SHP77 treated with DMSO at 0.1 percent for 48 hours (cell line): ENCODE measurements at places on chromosomes 3 and 15.

DNA sequence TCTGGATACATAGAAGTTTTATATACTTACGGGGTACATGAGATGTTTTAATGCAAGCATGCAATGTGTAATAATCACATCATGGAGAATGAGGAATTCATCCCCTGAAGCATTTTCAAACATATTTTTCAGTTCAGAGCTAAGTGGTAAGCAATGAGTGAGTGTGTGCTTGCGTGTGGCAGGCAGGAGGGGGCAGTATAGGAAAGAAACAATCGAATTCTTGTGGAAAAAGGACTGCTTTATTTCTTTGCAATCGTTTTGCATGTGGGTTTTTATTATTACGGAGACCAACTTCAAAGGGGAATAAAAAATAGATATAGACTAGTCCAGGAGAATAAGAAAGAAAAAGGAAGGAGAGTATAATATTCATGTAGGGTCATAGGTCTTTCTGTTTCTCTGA, 271.6 kb downstream of the CHL1 start:
- no peak for DNase-seq

DNA sequence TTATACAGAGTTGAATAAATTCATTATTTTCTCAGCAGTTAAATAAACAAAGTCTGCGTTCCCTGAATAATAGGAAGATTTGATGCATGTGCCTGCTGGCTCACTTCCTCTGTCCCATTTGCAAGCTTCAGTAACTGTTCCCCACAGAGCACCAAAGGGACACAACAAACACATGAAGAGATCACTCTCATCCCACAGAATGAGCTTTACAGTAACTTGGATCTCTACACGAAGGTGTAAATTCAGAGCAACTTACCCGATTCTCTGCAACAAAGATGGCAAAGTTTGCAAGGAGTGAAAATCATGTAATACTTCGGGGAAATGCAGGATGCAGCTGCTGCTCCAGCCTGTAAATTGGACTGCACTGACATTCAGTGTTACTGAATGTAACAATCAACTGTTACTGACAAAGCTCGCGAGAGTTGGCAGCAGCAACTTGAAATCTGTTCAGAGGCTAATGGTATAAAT, at the start of gene BCHE:
Gene BCHE (minus strand): TSS at position 366 of the 468 bp plus-strand sequence. CDS start 6,390 bp downstream, outside the sequence.
- DNase-seq, result peak; percentile 82

DNA sequence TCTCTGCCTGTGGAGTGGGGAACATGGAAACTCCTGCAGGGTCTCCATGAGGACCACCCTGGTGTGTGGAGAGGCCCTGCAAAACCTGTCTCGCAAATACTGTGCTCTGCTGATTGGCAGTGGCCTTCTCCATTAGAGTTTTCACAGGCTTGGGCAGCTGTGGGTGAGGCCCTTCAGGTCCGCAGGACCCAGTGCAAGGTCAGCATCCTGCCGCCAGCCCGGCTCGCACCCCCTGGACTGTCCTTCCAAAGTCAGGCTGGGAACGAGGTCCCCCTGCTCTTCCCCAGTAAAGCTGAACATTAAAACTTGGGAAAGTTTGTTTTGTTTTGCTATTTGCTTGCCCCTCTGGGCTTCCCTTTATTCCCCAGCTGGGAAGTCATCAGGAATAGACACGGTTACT, 85.0 kb upstream of the PLXNA1 start:
- DNase-seq, result no peak

GRCh38 chr3:107275511-107275910, 101.7 kb upstream of the CCDC54 start:
- no peak for DNase-seq

DNA sequence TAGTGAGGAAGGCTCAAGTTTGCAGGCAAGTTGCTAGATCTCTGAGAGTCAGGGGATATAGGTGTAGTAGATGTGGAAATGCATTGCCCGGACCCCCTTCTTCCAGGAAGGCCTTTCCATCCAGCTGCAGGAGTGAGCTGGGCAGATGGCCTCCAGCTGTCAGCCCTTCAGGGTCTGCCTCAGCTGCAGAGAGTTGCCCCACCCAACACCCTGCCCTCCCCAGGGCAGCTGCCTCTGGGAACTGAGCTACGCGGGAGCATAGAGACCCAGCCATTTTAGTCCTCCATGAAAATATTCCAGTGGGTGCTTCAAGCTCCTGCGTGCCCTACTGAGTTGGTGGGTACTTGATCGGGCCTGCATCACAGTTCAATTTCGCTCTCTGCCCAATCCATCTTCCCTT, 29.6 kb downstream of the SPG21 start:
- no peak for DNase-seq

DNA sequence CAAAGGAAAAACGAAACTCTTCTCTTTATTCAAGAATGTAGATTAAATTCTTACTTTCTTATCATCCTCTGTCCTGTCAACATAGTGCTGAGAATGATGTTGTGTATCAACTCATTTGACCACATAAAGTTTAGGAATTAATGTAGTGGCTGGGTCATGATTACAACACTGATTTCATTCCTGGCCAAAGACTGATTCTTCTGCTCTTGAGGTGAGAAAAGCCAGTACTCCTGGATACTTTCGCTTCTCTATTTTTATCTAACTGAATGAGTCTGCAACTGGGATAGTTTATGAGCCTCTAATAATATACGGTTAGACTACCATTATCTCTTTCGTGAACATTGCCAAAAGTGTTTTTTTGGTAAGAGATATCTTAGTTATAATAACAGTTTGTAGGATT, 173.0 kb downstream of the LPP start:
- DNase-seq, result no peak

GRCh38 chr15:50876260-50876988, 32.1 kb upstream of the AP4E1 start:
- DNase-seq, result no peak

DNA sequence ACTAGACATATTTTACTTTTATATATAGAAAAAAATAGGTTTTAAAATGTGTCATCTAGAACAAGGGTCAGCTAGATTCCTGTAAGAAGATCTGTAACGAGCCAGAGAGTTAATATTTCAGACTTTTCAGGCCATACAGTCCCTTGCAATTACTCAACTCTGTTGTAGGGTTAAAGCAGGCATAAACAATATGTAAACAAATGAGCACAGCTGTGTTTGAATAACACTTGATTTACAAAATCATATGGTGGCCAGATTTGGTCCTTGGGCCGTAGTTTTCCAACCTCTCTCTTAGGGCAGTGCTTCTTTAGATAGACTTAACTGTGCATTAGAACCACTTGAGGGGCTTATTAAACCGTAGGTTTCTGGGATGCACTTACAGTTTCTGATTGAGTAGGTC, 19.6 kb downstream of the LRRC57 start:
- no peak for DNase-seq

- no peak for DNase-seq
Observed at GRCh38 chr3:38837358-38837757, 21.3 kb upstream of the SCN10A start.

DNA sequence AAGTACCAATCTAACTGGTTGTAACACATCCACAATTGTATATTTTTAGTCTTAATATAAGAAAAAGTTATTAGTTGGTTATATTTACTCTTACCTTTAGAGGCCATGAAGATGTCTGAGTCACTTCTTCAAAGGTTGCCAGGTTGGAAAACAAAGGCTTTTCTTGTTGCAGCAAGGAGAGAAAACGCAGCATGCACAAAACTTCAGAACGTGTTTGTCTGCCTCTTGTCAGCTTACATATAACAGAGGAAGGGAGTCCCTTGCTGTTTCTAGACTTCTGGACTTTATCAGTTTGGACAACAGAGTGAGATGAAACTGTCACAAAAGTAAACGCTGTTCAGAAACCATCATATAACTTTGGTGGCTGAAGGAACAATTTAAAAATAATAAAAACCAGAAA, at the start of gene PLSCR5:
Gene PLSCR5 (minus strand): TSS at position 241 of the 400 bp plus-strand sequence. CDS start 134 bp downstream, at position 107.
- DNase-seq, result no peak

DNA sequence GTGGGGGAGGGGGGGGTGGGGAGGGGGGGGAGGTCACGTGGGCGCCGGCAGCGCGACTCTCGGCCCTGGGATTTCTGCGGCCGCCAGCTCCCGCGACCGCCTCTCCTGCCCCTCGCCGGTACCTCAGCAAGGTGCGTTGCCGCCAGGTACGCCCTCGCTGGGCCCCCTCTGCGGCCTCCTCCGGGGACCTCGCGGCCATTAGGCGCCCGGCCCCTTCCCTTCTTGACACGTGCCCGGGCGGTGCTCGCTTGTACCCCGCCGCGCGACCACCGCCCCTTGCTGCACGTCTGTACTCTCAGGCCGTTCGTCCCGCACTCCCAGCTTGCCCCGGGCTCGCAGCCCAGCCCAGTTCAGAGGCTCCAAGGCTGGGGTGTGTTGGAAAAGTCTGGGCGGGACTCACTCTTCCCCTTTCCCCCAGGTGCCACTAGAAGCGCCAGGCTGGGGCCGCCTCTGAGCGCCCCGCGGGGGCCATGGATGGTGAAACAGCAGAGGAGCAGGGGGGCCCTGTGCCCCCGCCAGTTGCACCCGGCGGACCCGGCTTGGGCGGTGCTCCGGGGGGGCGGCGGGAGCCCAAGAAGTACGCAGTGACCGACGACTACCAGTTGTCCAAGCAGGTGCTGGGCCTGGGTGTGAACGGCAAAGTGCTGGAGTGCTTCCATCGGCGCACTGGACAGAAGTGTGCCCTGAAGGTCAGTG, at the start of gene MAPKAPK3:
Gene MAPKAPK3 (plus strand): TSS at position 56 of the 696 bp plus-strand sequence. CDS start 415 bp downstream, at position 471.
- no peak for DNase-seq

GRCh38 chr15:101115393-101115785, 136.5 kb downstream of the CHSY1 start:
- no peak for DNase-seq

DNA sequence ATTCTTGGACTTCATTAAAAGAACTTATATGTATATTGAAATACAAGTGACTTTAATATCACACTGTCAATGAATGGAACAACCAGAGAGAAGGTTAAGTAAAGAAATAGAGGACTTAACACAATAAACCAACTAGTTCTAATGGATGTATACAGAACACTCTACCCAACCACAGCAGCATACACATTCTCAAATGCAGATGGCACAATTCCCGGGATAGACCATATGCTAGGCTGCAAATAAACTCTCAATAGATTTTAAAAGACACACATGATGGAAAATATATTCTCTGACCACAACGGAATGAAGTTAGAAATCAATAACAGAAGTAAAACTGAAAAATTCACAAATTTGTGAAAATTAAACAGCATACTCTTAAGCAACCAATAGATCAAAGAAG, 214.3 kb upstream of the LINGO1 start:
- DNase-seq, result no peak

DNA sequence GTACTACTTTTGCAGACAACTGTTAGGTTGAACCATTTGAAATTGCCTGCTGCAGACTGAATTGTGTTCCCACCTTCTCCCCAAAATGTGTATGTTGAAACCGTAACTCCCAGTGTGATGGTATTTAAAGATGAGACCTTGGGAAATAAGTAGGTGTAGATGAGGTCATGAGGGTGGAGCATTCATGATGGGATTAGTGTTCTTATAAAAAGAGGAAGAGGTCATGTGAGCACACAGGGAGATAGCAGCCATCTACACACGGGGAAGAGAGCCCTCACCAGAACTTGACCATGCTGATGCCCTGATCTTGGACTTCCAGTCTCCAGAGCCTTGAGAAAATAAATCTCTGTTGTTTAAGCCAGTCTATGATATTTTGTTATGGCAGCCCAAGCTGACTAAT, 17.4 kb upstream of the FHIT start:
- DNase-seq, result no peak

GRCh38 chr3:48543271-48543866, 13.2 kb downstream of the PFKFB4 start:
- DNase-seq, result no peak
